ENCODE measurements at places on chromosomes 16 and 17.

DNA sequence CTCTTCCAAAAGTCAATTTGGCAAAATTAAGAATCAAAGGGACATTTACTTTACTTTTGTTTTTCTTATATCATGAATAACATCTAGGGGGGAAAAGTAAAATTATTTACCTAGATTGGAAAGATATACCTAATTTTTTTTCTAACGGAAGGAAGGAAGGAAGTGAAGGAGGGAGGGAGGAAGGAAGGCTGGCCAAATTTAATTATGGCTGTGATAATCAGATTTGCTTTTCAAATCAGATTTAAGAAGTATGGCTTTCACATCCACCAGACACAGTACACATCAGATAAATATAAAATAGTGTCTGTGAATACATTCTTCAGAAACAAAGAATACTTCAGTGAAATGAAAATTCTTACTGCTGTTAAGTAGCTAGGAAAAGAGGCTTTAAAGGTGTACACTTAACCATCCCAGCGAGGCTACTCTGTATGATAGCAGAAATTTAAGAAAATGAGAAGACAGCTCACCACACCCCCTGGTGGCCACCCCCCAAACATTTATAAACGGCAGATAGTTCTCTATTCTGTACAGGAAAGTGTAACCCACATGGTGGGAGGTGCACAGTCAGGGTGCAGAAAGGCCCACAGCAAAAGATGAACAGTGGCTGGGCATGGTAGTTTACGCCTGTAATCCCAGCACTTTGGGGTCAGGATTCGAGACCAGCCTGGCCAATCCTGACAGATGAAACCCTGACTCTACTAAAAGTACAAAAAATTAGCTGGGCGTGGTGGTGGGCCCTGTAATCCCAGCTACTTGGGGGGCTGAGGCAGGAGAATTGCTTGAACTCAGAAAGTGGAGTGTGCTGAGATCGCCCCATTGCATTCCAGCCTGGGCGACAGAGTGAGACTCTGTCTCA, 150.8 kb downstream of the SSH2 start:
- DNase-seq = peak; percentile 85

DNA sequence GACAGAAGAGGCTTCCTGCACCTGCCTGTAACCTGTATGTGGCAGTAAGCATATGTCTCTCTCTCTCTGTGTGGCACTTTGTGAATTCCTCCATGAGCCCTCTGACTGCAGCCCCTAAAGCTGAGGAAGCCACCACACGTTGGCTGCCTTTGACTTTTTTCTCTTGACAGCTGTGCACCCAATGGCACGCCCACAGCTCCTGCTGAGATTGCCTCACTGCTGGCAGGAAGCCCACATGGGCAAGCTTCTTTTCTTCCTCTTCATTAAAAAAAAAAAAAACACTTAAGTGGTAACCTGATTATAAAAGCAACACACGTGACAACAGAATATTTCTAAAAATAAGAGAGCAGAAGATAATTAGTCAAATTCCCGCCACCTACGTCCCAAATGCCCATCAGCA, 34.0 kb upstream of the PIRT start:
- DNase-seq = no peak

- DNase-seq = no peak
Measured at GRCh38 chr16:55501549-55502322, 7.1 kb upstream of the LPCAT2 start.

DNA sequence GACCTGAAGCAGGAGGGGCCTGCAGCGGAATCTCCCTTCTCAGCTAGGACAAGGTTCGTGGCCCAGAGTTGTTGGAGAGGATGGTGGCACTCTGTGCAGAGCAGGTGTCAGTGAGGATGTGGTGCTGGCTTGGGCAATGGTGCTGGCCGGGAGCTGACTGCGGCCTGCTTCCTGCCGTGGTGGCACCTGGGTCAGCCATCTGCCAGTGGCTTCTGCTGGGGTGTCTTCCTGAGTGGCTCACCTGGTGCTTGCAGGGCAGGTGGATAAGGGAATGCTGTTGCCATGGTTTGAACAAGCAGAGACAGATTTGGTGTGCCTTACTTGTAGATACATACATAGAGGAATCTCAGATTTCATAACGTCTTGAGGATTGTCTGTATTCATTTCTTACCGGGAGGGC, 69.6 kb downstream of the SEC14L1 start:
- no peak for DNase-seq

DNA sequence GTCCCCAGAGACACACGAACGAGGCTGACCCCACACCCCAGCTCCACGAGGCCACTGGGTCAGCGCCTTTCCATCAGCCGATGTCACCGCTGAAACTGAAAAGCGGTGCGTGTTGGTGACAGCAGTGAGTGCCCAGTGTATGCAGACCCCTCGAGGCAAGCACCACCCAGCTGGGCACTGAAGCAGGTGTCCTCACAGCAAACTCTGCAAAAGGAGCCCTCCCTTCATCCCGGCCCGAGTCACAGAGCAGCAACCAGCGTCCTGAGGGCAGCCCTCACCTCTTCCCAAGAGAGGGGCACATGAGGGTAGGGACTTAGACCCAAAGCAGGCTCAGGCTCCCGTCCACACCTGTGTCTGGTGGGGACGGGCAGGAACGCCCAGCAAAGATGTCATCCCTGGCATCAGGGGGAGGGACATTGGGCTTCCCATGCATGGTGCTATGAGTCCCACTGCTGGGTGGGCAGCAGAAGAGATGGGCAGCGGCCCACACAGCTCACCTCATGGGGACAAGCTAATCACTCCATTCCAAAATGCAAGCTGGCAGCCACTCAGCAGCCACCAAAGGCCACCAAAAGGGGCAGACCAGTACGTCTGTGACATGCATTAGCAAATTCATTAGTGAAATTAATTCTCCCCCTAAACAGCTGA, 49.2 kb downstream of the RBFOX3 start:
- no peak for DNase-seq

GRCh38 chr16:82603784-82604411, 22.9 kb upstream of the CDH13 start:
- DNase-seq = no peak

GRCh38 chr17:57295526-57296023, 39.3 kb downstream of the MSI2 start:
- no peak for DNase-seq

DNA sequence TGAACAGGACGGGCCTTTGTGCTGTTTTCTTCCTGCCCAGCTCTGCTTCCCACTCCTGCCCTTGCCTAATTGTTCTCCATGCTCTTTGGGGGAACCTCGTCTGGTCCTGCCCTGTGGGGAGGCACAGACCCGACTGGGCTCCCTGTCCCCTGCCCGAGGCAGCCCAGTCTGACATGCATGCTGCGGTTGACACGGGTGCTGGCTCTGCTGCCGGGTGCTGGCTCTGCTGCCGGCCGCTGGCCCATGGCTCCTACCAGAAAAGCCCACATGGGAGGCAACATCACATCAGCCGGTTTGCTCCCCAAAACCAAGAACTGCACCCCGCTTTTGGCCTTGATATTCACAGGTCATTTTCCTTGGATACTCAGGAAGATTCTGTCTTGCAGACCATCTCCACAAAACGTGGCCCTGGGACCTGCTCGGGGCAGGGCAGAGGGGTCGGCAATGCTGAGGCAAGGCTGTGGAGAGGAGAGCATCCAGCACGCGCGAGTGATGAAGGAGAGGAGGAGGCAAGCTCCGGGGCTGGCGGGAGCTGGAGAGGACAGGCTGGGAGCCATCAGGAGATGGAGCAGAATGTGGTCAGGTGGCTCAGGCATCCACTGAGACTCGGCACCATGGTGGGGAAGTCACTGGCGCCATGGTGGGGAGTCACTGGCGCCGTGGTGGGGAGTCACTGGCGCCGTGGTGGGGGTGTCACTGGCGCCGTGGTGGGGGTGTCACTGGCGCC, 31.6 kb downstream of the RBFOX3 start:
- no peak for DNase-seq

- DNase-seq = peak; percentile 21
Measured at GRCh38 chr17:10727192-10727591, 2.6 kb downstream of the TMEM220 start.

DNA sequence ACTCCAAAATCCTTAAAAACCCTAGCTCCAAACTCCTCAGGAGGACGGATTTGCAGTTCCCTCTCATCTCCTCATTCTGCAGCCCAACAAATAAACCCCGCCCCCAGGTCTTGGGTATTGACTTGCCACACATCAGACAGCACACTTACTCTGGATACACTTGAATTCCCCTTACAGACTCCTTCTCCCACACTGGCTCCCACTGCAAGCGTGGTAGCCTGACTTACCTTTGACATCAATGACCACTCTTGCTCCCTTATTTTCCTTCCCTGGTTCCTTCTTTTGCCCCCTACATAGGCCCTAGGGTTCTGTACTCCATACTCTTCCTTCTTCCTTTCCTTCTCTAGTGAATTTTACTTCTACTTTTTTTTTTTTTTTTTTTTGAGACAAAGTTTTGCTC, 7.5 kb downstream of the RFFL start:
- no peak for DNase-seq

DNA sequence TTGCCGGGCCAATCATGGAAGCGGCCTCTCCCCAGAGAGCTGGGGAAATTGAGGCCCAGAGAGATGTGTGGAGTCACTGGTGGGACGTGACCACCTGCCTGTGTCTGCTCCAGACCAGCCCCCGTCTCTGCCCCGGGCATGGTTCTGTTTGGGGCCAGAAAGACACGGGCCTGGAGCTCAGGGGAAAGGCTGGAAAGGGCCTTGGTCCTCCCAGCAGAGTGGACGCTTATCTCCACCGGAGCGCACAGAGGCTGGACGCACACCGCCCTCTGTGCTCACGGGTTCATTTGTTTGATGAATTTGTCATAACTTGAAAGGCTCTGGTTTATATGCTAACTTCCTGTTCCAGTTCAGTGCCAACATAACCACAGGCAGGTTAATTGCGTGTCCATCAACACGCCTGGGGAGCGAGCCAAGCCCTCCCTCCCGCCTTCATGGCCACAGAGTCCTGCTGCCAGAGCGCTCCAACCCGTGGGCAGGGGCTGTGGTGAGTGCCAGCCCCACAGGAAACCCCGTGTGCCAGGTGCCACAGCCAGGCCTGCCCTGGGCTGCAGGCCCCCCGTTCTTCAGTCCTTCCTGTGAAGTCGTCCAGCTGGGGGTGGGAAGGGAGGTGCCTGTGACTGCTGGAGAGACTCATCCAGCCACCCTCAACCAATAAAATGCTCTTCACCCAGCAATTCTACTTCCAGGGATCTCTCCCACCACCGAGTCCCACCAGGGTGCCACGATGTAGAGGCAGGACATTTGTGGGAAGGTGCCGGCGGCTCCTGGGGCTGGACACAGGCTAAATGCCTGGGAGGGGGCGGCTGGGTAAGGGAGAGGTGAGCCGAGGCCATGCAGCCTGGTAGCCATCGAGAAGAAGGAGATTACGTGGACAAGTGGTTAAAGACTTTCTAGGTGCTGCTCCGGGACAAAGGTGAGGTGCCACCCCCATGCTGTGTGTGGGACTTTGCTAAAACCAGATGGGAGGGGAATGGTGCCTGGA, 29.4 kb upstream of the BAHCC1 start:
- DNase-seq = no peak

GRCh38 chr17:64074704-64075426, 54.4 kb upstream of the ICAM2 start:
- DNase-seq = no peak

DNA sequence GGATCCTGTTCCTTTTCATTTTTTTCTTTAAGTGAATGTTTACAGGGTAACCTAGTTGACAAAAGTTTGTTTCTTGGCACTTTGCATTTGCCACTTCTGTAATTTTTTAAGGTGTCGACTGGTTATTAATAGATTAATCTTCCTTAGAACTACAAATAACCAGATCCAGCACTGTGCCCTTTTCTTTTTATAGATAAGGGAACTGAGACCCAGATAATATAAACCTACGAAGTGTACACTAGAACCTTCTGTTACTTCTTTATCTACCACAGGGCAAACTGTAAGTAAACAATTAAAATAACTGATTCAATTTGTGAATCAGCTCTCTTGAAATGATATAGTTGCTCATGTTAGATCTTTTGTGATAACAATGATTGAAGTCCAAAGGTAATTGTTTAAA, 55.4 kb downstream of the NLK start:
- no peak for DNase-seq
